ENCODE measurements at places on chromosomes 2 and 18. TPM values are rescaled to one million over a fixed set of nuclear protein-coding genes. Genes with fewer than 3 reads are reported as not detected.
A peak's percentile ranks its signal among the peaks of the same experiment; 100 is the strongest.

DNA sequence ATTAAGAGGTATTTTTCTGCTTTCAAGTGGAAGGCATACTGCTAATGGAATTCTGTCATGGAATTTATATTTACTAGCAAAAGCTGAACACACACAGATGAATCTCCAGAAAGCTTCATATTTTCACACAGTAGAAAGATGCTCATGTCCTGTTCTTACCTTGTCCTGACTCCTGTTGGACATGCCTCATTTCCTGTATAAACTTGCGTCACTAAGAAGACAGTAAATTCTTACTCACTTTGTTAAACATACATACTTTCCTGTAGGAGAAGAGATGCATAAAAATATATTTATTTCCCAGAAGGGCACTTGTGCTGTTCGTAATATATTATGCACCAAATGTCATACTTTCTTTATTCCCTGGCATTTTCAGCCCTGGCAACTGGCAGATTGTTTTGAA, 238.3 kb upstream of the RASGRP3 start:
- DNase-seq = no peak

DNA sequence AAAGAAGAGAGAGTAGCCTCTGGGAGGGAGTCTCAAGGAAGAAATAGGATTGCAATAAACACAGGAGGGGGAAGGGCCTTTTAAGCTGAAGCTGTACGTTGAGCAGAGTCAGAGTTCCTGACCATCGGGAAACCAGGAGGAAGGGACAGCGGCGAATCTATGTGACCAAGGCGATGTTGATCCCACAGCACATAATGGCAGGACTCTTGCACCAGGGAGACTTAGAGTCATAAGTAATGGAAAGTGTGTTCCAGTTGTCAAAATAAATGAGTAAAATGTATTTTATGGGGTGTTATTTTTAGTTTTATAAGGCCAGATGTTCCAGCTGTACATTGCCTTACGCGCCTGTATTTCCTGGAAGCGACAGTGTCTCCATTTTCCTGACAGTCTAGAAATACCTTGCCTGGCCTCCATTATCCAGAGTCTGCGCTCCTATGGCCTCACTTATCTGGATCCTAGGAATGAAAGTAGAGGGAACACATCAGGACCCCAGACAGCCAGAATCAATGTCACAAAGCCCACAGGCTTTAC, 152.8 kb upstream of the COPS8 start:
- no peak for DNase-seq

GRCh38 chr2:199581935-199582360, 124.2 kb upstream of the SATB2 start:
- no peak for DNase-seq

- no peak for DNase-seq
Measured at GRCh38 chr18:13364721-13365205, 146.2 kb downstream of the LDLRAD4 start.

Gene LINC00305
- not detected for total RNA-seq

GRCh38 chr2:100556746-100557145, 6.0 kb upstream of the PDCL3 start:
- no peak for DNase-seq

GRCh38 chr18:62357079-62357719, 32.1 kb downstream of the TNFRSF11A start:
- no peak for DNase-seq

Gene TXNDC2
- total RNA-seq = not detected

DNA sequence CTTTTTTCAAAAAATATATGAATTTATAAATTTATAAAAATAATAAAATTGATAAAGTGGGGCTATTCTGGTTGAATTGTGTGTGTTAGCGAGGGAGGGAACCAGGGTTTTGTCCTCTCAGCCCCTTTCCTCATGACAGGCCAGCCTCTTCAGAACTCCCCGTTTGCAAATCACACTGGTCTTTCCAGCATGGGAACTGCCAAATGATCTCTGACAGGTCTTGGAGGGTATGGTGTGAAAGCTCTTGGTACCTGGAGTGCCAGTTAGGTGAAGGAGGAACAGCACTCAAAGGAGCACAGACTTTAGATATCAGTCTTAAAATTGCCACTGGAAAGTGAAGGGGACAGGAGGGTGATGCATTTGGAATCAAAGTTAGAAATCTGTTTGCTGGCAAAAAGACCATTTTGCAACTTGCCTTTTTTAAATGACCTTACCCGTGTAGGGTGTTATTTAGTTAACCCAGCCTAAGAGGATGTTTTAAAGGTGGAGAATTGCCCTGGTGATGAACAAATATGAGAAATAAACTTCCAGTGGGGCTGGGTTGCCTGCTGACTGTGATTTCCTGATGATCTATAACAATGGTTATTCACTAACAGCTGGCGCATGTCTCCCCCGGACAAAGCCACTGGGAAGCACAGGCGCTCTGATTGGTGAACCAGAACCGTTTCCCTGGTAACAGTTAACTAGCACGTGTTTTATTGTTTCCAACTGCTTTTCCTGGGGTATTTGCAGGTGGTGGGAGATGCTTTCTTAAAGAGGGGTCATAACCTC, 85.3 kb upstream of the EFEMP1 start:
- DNase-seq = no peak

DNA sequence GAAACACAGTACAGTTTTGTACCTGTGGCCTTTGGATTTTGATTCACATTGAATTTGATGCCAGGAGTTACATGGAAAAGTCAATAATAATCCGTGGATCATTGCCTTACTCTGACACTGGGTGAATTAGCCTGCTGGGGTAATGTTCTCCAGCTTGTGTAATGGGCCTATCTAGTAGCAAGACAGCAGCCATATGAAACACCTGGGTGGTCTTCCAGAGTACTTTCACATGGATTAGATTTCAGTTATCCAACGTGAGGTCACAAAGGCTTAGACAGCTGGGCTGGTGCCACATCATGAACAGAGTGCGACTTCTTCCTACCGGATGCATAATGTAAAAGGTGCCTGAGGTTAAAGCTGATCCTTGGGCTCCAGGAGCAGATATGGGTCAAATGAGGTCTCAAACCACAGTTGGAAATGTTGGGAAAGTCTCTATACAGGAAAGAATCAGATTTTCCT, 486.8 kb downstream of the PARD3B start:
- DNase-seq = no peak

GRCh38 chr2:58512878-58513277, 271.8 kb upstream of the FANCL start:
- DNase-seq = no peak

- no peak for DNase-seq
Measured at GRCh38 chr2:164896634-164897355, 55.2 kb upstream of the COBLL1 start.

GRCh38 chr2:213640738-213641425, 356.6 kb downstream of the SPAG16 start:
- no peak for DNase-seq

DNA sequence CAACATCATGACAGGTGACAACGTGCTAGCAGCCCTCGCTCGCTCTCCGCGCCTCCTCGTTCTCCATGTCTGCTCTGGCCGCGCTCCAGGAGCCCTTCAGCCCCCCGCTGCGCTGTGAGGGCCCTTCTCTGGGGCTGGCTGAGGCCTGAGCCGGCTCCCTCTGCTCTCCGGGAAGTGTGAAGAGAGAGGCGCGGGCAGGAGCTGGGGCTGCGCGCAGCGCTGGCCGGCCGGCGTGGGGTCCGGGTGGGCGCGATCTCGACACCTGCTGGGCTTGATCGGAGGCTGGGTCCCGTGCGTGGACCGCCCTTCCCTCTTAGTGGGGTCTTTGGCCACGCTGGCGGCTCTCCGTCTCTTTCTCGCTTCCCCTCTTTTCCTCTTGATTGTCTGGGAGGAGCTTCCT, 195.5 kb downstream of the ANKRD30BL start:
- no peak for DNase-seq

Gene SCN7A
- total RNA-seq = 2.1 TPM

GRCh38 chr2:128545829-128546228, 227.2 kb upstream of the HS6ST1 start:
- DNase-seq = no peak

DNA sequence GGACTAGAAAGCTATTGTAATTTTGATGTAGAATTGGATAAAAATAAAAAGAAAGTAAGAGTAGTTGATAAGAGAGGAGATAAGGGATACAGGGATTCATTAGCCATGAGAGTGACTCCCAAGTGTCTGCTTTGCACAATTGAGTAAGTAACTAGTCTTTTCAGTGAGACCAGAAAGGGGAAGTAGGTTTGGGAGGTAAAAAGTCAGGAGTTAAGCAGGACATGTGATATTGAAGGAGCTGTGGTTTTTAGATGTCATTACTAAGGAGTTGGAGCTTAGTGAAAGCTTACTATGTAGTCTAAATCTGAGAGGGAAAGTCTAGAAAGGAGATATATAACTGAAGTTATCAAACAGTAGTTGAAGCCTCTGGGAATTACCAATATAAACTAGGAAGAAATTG, 93.4 kb downstream of the SLC5A7 start:
- DNase-seq = no peak

DNA sequence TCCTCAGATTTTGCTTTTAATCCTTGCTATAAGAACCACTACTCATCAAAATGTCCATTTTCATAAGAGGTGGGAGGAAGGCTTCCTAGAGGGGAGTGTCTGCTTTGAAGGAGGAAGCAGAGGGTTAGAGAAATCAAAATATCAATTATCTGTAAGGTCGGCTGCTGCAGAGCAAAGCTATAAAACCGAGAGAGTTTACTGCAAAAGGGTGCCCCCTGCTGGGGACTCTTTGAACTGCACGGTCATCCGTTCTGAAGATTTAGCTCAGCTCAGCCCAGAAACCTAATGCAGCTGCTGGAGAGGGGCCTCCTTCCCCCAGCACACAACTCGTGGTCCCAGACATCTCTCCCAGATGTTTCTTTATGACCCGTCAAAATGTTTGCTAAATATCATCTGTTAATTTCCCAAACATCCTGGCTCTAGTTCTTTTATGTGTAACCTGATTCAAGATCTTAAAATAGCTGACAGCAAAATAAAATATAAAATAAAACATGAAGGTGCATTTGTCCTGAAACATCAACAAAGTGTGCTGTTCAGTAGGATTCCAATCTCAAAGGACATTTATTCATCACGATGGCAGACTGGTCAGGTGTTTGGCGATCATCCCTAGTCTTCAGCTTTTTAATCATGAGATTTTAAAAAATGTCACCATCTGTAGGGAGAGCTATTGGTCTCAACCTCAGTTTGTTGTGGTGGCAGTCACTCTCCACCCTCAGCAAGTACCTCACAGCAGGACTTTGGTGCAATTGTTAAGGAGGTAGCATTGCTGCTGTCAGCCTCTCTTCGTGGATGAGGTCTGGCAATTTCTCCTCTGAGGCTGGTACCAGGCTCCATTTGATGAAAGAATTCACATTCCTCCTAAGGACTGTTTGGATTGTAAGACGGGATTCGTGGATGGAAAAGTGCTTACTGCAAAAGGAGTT, 185.9 kb downstream of the MTX2 start:
- DNase-seq = peak; percentile 77

DNA sequence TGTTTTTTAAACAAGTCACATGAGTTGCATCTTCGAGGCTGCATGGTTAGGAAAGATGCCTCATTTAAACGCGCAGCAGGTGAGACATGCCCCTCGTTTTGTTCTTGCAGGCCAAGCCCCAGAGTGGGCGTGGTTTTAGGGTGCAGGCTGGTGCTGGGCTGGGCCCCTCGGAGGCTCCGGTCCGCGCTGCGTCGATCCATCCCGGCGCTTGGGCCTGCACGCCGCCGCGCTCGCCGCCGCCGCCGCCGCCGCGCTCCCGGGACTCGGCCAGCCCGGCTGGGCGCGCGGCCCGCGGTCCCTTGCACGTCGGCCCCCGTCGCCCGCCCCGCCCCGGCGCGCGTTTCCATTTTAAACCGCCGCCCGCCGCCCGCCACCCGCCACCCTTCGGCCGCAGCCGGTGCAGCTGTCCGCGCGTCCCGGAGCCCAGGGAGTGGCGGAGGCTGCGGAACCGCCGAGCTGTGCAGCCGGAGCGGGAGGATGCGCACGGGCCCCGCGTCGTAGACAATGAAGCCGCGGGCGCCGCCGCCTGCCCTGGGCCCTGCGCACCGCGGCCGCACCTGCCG, 175.5 kb downstream of the AGAP1 start:
- DNase-seq = peak; percentile 91

Gene B4GALT6
- total RNA-seq = 1.3 TPM

DNA sequence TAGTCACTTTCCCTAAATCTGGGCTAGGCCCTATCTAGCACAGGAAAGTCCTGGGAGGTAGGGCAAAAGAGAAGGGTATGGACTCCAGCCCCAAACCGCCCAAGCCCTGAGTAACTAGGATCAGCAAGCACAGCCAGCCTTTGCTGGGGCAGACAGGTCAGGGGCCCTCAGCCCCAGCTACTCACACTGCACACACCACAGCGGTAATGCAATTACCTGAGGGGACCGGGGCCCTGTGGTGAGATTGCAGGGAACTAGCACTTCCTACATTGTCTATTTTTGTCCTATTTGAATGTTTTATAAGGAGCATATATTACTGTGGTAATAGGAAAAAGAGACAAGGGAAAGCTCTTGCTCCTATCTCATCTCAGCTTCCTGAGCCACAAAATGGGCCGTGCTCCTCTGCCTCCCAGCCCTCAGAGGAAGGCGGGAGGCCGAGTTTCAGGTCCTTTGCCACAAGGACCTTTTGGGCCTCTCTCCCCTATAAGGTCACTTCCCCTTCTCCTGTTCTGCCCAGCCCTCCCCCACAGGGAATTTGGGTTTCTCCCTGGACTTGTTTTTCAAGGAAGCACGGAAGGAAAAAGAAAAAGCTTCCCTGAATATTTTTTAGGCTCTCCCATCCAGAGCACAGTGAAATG, 20.5 kb downstream of the RAB11FIP5 start:
- no peak for DNase-seq

DNA sequence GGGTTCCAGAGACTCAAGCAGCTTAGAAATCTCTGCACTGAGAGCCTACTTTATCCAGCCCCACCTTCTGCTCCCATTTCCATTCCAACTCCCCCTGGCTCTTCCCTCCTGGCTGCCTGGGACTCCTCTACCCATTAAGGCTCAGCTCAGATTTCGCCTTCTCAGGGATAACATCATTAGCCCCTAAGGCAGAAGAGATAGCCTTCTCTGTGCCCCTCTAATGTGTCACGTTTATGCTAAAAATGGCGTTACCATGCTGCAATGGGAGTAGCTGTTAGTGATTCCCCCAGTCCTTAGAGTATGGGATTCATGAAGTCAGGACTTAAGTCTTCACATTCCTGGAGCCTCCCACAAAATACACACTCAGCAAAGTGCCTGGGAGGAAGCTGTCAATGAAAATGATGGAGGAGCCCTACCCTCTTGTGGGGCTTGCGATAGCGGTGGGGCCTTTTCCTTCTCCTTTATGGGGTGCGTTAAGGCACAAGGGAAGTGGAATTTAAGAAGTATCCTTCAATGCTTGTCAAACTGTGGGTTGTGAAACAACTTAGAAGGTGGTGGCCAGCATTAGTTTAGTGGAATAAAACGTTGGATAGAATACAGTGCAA, 144.7 kb upstream of the COPS8 start:
- DNase-seq = no peak

Measured in lower leg skin (tissue), 4 donors.